MCF 10A (cell line): ENCODE measurements at places on chromosomes 7 and 10. TPM values are rescaled to one million over a fixed set of nuclear protein-coding genes. Genes with fewer than 3 reads are reported as not detected.

DNA sequence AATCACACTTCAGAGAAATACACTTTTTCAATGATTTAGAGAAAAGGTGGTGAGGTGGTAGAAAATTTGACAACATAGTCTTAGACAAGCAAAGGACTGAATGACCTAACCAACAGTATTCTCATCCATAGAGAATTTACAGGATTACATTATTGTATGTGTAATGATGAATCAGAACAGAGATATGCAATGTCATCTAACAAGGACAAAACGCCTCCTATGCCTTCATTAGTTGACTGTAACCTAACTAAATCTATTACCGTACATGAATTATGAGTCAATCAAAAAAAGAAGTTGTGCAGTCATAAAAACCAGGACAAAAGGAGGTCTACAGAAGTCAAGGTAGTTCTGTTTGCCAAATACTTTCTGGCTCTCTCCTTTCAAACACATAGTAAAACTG is 66.5 kb downstream of the RAB11FIP2 start:
- DNase-seq = peak; percentile 48

DNA sequence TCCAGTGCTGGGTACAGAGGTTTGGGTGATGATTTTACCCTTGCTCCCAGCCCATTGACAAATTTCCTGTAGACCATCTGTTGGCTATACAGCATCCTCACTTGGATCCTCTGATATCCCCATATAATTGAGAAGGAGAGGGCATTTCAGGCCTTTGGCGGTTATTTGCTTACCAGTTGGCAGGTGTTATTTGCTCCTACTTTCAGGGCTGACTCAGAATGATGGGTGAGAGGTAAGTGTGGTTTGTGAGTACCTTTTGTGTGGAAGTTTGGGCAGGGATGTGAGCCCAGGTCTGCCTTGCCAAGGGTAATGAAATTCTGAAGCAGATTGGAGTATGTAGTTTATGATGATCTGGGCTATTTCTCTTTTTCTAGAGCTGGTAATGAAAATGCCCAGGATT is 93.6 kb downstream of the LRMDA start:
- no peak for DNase-seq

Gene OPN1SW
- total RNA-seq = not detected in 2 replicates

DNA sequence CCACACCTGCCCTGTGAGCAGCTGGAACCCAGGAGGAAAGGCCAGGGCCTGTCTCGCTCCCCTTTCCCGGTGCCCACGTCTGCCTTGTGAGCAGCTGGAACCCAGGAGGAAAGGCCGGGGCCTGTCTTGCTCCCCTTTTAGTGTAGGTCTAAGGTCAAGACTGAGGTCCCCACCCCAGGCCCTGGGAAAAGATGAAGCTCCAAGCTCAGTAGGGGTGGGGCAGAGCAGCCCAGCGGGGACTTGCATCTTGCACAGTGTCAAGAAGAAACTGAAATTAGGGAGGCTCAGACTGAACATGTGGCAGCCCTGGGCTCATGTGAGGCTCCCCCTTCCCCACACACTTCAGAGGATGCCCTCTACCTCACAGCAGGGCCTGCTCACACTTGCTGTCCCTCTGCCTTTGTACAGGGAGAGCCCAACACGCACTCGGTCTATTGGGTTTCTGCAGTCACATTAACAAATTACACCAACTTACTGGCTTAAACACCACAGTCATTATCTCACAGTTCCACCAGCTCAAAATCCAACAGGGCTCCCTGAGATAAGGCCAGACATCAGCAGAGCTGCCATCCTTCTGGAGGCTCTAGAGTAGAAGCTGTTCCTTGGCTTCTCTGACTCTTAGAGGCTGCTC is 12.4 kb downstream of the POLL start:
- DNase-seq = no peak

DNA sequence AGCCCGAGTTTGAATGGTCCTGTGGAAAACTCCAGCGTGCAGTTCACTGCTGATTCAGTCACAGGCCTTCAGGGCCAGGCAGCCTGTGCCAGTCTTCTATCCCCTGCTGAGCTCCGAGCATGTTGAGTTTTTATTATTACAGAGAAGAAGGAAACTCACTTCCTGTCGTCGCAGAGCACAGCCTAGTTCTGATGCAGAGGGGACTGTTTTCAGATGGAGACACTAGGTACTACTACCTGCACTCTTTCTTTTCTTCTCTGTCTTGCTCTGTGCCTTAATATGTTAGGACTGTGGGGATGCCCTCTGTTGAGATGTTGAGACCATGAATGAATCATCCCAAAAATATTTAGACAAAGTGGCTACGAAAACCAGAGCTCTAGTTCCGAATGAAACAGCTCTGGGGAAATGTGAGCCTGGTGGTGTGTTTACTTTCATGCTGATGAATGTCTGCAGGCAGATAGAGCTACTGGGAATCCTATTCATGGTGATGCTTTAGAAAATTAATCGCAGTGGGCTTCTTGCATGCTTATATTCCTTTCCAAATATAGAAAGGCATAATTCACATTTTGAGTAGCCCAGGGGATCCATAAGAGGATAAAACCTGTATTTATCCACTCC is 29.6 kb downstream of the CASP7 start:
- peak; percentile 43 for DNase-seq

Gene SKIDA1
- 0.56 and 1.2 TPM in 2 replicates for total RNA-seq

GRCh38 chr7:135684699-135685098 is 22.4 kb downstream of the STMP1 start:
- no peak for DNase-seq

DNA sequence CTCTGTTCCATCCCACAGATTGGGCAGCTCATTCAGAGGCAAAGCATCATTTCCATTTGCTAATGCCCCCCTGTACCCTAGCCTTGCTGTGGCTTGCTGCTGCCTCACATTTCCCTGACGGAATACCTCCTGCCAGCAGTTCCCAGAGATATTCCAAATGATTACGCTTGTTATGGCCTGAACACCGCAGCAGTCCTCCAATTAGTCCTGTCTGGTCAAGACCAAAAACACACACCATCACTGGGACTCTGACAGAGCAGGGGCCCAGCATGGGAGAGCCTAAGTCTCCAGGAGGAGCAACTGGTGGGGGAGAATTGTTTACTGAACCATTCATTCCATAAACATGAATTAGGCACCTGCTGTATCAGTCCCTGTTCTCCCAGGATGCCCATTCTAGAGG is 6.1 kb downstream of the OGDHL start:
- no peak for DNase-seq

DNA sequence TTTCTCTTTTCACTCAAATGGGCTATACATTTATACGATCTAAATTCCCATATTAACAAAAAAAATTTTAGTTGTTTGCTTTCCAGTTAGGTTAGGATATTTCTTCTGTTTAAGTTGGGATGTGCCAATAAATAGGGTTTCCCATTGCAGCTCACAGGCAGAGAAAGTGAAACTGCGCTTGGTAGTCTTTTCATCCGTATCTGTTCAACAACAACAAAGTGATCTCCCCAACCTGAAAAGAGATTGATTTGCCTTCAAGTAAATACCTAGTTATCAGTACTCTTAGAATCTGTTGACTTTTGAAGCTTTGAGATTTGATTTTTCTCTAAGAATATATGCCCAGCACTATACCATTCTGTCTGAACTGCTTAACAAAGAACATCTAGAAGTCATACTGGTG is 143.4 kb downstream of the DYNC1I1 start:
- DNase-seq = no peak

Gene GJC3
- total RNA-seq = not detected in 2 replicates

Gene NPSR1
- not detected in 2 replicates for total RNA-seq

- DNase-seq = no peak
Measured at GRCh38 chr7:54161621-54162020, 380.6 kb upstream of the VSTM2A start.

DNA sequence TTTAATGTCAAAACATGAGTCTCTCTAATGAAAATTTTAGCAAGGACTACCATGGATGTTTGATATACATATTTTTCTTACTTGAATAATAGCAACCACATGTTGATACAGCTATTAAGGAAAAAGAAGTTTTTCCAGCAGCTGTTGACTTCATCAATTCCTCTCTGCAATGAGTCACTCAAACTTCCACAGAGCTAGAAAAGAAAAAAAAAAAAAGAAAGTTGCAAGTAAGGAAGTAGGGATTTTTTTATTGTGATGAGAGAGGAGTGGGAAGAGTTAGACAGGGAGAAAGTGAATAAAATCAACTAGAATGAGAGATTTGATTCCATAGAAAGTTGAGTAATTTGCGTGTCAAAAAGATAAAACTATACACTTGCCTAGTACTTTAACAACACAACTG is 46.2 kb downstream of the CAV1 start:
- peak; percentile 58 for DNase-seq

Gene PAPOLB
- total RNA-seq = not detected in 2 replicates

- DNase-seq = no peak
Measured at GRCh38 chr7:54995166-54995565, 23.7 kb upstream of the EGFR start.

- DNase-seq = no peak
Measured at GRCh38 chr7:16993543-16993942, 111.8 kb upstream of the AGR3 start.

Gene FBXO24
- total RNA-seq = 0.37 and 1.1 TPM in 2 replicates

DNA sequence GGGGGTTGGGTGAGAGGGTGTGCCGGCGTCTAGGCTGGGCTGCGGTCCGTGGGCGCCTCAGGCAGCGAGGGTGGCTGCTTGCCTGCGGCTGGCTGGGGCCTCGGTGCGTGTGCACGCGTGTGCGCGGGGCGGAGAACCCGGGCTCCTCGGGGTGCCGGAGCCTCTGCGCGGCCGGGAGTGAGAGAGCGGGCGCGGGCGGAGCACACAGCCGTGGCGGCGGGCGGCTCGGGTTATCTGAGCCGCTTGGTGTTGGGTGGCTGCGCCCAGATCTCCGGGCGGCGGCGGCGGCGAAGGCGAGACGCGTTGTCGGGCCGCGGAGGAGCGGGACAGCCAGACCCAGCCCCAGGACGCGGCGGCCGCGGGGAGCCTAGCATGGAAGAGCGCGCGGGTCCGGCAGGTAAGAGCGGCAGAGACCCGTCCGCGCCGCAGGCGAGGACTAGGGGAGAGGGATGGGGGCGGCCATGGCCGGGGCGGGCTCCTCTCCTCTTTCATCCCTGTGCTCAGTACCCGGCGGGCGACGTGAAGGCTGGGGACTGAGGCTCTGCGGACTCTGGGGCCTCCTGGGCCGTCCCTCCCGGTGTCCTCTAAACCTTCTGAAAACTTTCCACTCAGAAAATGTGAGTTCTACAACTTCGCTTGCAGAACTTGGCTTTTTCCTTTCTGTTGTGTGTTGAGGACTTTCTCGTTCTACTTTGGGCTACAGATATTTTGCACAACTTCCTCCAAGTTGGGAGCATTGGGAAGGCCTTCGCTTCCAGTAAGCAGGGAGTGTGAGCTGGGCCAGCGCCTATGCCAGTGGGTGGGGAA is 9.8 kb upstream of the PAX2 start:
- DNase-seq = no peak

GRCh38 chr7:39946693-39947092 is 3.4 kb upstream of the CDK13 start:
- no peak for DNase-seq

DNA sequence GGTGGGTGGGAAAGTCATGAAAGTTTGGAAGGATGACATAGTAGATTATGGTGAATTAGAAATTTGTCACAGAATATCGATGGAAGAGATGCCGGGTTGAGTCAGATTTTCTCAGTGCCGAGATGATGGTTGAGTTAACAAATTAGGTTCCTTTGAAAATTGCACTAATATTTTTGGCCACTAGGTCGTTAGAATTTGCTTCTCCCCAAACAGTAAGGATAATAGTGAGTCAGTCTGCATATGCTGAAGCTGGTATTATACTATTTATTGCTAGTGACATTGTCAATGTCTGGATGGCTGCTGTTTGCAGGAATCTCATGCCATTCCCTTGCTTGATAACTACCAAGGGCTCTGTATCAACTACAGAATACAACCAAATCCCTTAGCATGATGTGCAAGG is 37.7 kb upstream of the MINDY3 start:
- DNase-seq = peak; percentile 19

DNA sequence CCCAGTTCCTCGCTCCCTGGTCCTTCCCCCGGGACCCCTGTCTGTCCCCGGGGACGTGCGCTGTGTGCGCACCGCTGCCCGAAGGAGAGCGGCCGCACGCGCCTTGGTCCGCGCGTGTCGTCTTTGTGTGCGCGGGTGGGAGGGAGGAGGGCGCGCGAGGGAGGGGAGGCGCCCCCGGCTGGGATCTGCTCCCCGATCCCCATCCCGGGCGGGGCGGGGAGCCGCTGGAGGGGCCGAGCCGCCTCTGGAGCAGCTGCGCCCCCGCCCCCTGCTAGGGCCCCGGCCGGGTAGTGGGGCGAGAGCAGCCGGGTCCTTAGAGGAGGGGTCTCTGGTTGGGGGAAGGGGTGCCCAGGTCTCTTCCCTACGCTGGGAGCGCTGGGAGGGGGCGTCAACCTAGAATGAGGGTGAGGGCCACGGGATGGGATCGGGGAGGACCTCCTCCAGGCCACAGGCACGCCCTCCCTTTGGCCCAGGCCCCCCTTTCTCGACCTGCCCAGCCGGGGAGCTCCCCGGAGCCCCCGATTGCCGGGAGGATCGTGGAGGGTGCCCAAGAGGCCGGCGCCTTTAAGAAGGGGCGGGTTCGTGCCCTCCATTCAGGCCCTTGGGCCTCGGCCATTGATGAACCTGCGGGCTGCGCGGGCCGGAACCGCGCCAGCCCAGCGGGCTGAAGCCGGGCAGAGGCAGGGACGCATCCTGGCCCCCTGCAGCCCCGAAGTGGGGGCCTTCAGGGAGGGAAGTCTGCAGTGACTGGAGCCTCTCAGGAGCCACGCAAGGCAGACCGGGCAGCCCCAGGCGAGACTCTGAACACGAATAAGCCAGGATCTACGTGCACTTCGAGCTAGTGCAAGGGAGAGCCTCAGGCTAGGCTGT is 678 bp downstream of the SH2B2 start:
- peak; percentile 35 for DNase-seq

Gene TPST1
- 3.2 and 8.7 TPM in 2 replicates for total RNA-seq

GRCh38 chr10:106435081-106435480 is 729.4 kb downstream of the SORCS1 start:
- no peak for DNase-seq

DNA sequence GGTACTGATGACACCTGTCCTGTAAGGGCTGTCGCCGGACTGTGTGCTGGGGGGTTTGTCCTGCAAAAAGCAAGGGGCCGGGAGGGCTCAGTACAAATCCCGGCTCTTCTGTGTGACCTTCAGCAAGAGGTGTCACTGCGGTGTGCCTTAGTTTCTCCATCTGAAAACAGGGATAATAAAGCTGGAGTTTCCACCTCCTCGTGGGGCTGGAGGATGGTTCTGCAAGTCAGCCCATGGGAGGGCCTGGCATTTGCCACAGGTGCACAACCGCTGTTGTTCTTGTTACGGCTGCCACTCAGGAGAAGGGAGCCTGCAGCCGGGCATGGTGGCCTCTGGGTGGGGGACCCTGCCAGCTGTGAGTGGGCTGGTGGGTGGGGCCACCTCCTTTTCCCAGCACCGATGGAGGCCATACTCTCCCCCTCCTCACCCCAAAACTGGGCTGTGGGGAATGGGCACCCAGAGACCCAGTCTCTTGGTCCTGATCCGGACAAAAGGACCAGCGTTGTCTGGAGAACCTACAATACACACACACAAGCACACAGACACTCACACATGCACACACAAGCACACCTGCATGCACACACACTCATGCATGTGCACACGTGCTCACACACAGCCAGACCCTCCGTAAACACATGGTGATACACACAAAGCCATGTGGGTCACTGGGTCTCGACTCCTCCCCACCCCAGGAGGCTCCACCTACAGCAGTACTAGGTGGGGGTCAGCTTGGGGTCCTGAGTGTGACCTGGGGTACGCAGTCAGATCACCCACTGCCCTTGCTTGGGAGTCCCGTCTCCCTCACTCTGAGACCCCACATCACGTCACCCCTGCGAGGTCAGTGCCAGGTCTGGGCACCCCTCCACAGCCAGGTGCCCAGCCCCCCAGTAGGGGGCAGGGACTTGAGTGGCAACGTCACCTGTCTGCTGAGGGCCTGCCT is 34.1 kb downstream of the ELFN1 start:
- DNase-seq = no peak

Gene PDIA4
- 191 and 215 TPM in 2 replicates for total RNA-seq
